ENCODE measurements at places on chromosomes 11 and 22.

DNA sequence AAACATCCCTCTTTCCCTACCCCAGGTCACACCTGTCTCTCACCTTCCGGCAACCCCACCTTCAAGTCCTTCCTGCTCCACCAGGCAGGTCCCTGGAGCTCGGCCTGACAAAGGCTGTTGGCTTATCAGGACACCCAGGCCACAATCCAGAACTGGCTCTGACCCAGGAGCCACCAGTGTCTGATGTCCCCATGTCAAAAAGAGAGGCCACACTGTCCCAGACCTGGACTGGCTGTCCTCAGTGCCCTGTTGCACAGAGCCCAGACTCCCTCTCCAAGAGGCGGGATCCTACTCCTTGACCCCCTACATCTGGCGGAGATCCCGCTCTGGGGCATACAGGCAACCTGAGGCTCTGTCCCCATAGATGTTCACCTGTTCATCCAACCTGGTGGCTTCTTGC is 116.0 kb downstream of the MN1 start:
- DNase-seq = no peak

- DNase-seq = no peak
Observed at GRCh38 chr22:39148026-39148726, 4.3 kb downstream of the CBX7 start.

- DNase-seq = no peak
Observed at GRCh38 chr11:122593473-122594420, 61.8 kb upstream of the UBASH3B start.

DNA sequence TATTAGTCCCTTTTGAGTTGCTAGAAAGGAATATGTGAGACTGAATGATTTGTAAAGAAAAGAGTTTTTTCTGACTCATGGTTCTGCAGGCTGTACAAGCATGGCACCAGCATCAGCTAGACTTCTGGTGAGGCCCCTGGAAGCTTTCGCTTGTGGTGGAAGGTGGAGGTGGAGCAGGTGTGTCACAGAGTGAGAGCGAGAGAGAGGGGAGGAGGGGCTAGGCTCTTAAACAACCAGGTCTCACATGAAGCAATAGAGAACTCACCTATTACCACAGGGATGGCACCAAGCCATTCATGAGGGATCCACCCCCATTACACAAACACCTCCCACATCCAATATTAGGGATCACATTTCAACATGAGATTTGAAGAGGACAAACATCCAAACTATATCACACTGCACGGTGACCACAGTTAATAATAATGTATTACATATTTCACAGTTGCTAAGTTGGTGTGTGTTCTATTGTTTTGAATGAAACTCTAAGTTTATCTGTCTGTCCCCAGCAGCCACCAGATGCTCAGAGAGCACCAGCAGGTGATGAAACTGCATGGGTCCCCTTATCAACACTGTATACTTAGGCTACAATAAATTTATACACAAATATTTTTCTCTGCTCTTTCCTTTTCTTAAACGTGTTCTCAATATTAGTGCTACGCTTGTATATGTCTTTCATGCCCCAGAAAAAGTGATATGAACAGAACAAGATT is 14.1 kb downstream of the ZFP91 start:
- DNase-seq = no peak

GRCh38 chr11:9301720-9302119 is 12.7 kb downstream of the TMEM41B start:
- DNase-seq = no peak

DNA sequence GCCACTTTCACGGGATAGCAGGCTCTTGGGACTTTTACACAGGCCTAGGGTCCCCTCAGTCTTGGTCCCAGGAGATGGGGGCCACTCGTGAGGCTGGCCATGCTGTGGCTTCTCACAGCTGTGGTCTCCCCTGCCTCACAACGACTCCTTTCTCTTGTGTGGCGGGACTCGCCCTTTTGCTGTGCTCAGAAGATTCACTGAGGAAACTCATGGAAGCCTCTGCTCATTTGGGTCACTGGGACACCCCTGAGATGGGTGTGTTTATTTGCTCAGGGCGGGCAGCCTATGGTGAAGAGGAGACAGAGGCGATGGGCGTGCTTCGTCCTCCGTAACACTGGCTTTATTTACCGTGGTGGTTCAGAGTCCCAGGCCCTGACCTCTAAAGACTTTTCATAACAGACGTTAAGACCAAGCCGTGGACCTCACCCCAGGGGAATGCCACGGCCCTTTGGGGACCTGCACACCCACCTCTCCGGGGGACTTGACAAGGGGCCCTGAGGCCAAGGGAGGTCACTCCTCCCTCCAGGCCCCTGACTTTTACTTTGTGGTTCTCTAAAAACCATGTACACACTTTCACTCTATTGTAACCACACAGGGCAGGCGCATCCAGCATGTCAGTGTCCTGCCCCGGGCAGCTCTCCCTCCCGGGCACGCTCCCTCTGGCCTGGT is 15.5 kb downstream of the TEF start:
- DNase-seq = no peak

DNA sequence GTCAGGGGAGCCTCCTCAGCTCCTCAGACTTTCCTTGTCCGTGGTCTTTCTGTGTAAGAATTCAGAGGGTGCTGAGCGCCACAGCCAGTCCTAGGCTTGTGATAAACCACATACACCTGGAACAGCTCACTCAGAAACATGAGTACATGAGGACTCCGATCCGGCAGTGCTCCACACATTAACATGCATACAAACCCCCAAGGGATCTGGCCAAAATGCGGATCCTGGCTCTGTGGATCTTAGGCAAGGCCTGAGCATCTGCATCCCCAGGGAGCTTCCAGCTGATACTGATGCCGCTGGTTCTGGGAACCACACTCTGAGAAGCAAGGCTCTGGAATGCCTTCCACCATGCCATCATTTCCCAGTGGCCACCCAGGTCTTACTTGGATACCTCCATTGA is 20.6 kb upstream of the OPCML start:
- DNase-seq = no peak

GRCh38 chr22:44080936-44081861 is 57.1 kb downstream of the PARVB start:
- peak; percentile 44 for DNase-seq

- no peak for DNase-seq
Observed at GRCh38 chr11:19772480-19772879, 59.8 kb downstream of the NAV2 start.

- no peak for DNase-seq
Observed at GRCh38 chr22:36727927-36728488, 24.5 kb upstream of the CACNG2 start.

GRCh38 chr22:35638410-35638809 is 9.8 kb upstream of the APOL6 start:
- no peak for DNase-seq

GRCh38 chr11:103031834-103032233 is 60.1 kb downstream of the DCUN1D5 start:
- no peak for DNase-seq

DNA sequence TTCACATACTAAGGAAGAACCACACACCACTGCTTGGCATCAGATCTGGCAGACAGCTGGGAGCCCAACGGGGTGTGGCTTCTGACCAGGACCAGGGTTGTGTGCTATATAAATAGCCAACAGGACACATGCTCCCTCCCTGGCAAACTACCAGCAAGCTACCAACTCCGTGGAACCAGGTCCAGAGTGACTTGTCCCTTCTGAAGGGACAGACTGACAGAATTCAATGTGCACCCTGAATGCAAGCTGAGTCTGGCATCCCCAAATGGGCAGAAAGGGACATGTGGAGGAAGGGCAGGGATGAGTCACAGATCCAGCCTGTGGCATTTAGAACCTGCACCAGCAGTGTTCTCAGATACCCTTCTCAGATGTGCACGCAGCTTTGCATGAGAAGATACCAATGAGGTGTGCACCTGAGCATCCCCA is 92.9 kb downstream of the MICAL3 start:
- DNase-seq = no peak

DNA sequence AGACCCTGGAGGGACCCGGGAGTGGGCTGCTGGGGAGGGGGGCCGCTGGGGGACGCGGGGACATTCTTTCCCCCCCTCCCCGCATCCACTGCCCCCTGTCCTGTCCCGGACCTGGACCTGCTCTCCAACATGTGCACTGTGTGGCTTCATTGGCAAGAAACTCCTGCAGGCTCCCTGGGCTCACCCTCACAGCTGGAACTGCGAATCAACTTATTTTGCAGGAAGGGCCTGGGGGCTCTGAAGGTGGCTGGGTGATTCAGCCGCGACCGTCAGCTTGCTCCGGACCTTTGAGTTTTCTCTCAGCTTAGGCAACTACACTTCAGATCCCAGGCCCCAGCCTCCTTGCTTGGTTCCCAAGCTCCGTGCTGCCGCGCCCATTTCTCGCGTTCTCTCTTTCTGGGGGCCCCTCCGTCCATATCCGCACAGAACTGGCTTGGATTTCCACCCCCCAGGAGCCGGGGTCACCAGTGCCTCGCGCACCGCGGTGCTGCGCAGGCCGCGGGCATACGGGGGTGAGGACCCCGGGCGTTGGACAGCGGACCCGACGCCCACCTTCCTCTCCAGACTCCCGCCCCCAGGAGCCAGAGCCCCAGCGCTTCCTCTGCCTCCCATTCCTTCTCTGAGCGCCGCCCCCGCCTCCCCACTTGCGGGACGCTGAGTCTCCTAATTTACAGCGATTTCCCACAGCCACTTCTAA is 471 bp upstream of the AHNAK start:
- no peak for DNase-seq

DNA sequence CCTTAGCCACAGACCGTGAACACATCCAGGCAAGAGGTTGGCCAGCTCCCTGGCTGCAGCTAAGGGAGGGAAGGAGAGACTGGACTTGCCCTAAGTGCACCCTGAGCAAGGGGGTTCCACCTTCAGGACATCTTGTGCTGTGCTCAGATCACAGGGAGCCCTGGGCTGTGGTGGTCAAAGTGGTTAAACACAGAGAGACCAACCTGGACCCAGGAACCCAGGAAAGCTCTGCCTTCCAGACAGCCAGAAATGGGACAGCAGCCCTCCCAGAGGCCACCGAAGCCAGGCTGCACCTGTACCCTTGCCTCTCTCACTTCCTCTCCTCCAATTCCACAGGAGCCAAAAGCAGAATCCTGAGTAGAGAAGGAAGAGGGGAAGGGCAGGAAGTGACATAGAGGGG is 105.2 kb upstream of the TMEM45B start:
- no peak for DNase-seq

GRCh38 chr11:134072844-134073243 is 4.0 kb downstream of the JAM3 start:
- DNase-seq = no peak

DNA sequence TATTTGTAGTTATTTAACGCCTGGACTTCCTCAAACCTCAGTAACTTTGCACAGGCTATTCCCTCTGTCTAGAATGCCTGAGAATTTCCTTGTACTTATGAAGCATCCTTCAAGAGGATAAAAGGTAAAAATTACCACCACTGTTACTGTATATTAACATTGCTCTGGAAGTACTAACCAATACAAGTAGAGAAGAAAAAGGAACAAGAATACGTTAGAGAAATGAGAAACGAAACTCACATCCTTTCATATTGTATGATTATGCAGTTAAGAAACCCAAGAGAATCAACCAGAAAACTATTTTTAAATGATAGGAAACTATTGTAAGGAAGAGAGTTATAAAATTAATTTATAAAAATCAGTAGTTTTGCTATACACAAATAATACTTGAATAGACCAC is 48.2 kb upstream of the OR5P2 start:
- no peak for DNase-seq

- no peak for DNase-seq
Observed at GRCh38 chr22:29313126-29313575, 2.3 kb downstream of the RASL10A start.

- DNase-seq = no peak
Observed at GRCh38 chr22:50399751-50400331, 56.7 kb downstream of the PPP6R2 start.

GRCh38 chr11:70377645-70378044 is 20.7 kb upstream of the CTTN start:
- DNase-seq = no peak

GRCh38 chr11:35247863-35248262 is 108.9 kb downstream of the CD44 start:
- DNase-seq = peak; percentile 22

DNA sequence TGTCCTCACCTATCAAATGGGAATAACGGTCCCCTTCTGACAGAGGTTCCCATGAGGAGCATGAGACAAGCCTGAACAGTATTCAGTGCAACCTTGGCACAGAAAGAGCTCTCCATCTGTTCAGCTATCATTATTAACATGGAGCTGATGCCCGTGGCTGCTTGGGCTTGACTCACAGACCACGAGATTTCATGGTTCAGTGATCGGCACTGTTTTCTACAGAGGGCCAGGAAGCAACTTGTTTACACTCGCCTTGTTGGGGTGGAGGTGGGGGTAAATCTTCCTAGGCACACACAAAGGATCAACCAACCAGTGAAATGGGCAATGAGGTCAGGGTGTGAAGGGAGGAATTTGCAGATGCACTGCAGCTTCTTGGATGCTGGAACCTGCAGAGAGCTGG is 88.2 kb downstream of the CWC15 start:
- DNase-seq = no peak

- DNase-seq = no peak
Observed at GRCh38 chr11:15903246-15903645, 453.1 kb downstream of the SOX6 start.

DNA sequence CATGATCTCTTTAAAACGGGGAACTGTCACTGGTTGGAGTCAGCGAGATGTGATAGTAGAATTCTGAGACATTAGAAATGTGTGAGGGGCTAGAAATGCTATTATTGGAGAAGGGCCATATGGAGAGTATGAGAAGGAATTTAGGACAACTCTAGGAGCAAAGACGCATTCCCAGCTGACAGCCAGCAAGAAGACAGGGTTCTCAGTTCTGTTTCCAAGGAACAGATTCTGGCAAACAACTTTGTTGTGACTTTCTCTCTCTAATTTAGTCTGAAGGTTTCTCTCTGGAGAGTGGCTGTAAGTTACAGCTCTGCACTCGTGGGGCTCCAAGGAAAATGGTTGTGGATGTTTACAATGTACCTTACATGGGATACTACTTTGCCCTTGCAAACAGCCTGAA is 876.3 kb downstream of the FAM181B start:
- DNase-seq = no peak

DNA sequence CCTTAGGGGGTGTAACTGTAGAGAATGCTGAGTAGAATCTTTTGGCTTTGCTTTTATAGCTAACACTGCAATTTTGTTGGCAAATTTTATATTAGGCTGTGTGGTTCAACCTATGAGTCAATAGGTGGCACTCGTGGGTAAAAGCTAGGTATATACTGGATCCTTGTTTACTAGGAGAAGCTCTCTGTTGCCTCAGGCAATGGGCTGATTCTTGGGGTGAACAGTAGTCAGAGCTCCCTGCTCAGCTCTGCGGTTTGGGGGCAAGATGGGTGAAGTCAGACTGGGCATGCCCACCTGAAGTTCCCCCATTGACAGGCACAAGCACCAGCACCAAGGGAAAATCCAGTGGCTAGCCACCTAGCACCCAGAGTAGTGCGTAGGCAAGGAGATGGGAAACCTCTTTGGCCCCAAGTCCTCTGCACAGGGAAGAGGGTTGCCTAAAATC is 238.7 kb downstream of the FAM181B start:
- DNase-seq = no peak

Measured in central memory CD8-positive, alpha-beta T cell (primary cell).